ENCODE measurements at places on chromosomes 1 and 21. TPM values are rescaled to one million over a fixed set of nuclear protein-coding genes. Genes with fewer than 3 reads are reported as not detected.

HCN3 gene
- 2.4 TPM for total RNA-seq

BLACAT1 gene
- 0.90 TPM for total RNA-seq

LIX1L gene
- total RNA-seq = 46.6 TPM

ELAVL4 gene
- total RNA-seq = not detected

B3GALT2 gene
- total RNA-seq = 0.07 TPM

TMPRSS15 gene
- total RNA-seq = not detected

NPHS2 gene
- not detected for total RNA-seq

CFHR3 gene
- not detected for total RNA-seq

GBP7 gene
- total RNA-seq = not detected

GPR157 gene
- total RNA-seq = 3.9 TPM

GBP6 gene
- 0.81 TPM for total RNA-seq

ERICH3 gene
- not detected for total RNA-seq

LZIC gene
- 22.8 TPM for total RNA-seq

MAP3K7CL gene
- total RNA-seq = 4.8 TPM

Measured in activated CD4-positive, alpha-beta memory T cell treated with anti-CD3 and anti-CD28 coated beads for 36 hours (primary cell).